Ascending aorta (tissue), 2 donors: ENCODE measurements at places on chromosomes 12 and 14.

DNA sequence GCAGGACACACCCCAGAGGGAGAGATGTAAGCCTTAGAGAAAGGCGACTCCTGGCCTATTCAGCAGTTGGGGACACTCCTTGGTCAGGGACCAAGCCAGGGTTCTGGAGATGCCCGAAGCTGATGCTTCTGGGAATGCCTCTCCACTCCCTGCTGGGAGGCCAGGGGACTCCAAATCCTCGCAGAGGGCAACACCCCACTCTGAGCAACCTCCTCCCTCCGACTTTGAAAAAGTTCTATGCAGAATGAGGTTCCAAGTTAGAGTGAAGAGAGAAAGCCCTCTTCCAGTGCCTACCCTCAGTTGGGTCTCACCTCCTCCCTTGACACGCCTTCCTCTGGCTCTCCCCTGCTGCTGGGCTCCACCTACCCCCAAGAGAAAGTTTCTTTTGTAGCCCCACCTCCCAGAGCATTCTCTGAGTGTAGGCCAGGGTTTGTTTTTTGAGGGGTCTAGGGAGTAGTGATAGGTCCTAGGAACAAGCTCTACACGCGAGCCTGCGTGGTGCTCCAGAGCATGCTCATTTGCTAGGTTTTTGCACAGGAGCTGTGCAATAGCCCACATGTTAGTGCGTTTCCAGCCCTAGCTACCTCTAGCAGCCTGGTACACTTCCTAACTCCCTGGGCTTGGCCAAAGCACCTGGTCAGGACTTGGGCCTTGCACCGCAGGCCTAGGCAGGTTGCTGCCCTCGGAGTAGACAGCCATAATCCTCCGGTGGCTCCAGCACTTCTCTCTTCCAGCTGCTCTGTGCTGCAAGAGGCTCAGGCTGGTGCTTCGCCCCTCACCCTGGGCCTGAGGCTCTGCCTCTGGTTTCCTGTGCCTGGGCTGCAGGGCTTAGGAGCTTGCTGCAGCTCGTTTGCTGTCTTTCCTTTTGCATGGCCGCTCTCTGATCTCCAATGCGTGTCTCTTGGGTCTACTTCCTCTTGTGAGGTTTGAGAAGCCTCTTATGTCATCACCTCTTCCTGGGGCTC lies 590 bp upstream of the CEBPE start:
- no peak overlapping the region for H3K4me3 ChIP-seq
- H3K4me1 ChIP-seq: peaks cover 6% of the 10 kb centered on the region
- no peak overlapping the region for H3K27ac ChIP-seq
- no peak for DNase-seq
- no peaks in the 10 kb centered on the region for H3K36me3 ChIP-seq
- no peaks in the 10 kb centered on the region for H3K27me3 ChIP-seq

DNA sequence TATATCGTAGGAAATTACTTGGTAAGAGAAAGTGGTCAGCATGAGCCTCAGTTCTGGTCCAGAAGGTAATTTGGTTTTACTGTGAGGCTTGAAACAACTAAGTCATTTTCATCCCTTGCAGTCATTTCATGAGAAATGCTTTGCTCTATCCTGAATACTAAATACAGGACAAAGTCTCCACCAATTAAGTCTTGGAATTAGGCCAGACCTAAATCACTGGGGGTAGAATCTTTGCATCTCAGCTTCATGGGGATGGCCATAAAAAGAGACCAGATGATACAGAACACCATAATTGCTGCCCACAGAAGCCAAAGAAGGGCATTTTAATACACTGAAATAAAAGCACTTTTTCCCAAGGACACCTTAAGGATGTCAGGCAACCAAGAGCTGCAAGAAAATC lies 277.9 kb upstream of the DCN start:
- no peaks in the 10 kb centered on the region for H3K27me3 ChIP-seq
- no peak overlapping the region for H3K27ac ChIP-seq
- no peak overlapping the region for H3K4me3 ChIP-seq
- no peaks in the 10 kb centered on the region for H3K4me1 ChIP-seq
- no peaks in the 10 kb centered on the region for H3K36me3 ChIP-seq
- no peak for DNase-seq

- no peaks in the 10 kb centered on the region for H3K4me1 ChIP-seq
- H3K36me3 ChIP-seq: no peaks in the 10 kb centered on the region
- no peak overlapping the region for H3K27ac ChIP-seq
- no peak for DNase-seq
- H3K4me3 ChIP-seq: no peak overlapping the region
Measured at GRCh38 chr12:112598626-112599025, 179.9 kb downstream of the PTPN11 start.

GRCh38 chr12:109762071-109762672 lies 48.5 kb downstream of the FAM222A start:
- H3K27me3 ChIP-seq: no peaks in the 10 kb centered on the region
- H3K4me3 ChIP-seq: no peak overlapping the region
- no peak overlapping the region for H3K27ac ChIP-seq
- H3K4me1 ChIP-seq: no peaks in the 10 kb centered on the region
- DNase-seq: no peak

- H3K36me3 ChIP-seq: no peaks in the 10 kb centered on the region
- peak overlapping the region; percentile 40 for H3K27ac ChIP-seq
- no peaks in the 10 kb centered on the region for H3K27me3 ChIP-seq
- H3K4me3 ChIP-seq: no peak overlapping the region
Measured at GRCh38 chr12:116145451-116145850, 132.0 kb downstream of the MED13L start.
